ENCODE measurements at places on chromosomes 7 and 10.

- no peak for DNase-seq
Observed at GRCh38 chr10:108556186-108556585, 1367.1 kb downstream of the XPNPEP1 start.

- DNase-seq, result no peak
Observed at GRCh38 chr7:46494441-46494840, 573.4 kb upstream of the IGFBP3 start.

- peak; percentile 65 for DNase-seq
Observed at GRCh38 chr7:116809636-116810266, 52.6 kb upstream of the CAPZA2 start.

- DNase-seq, result no peak
Observed at GRCh38 chr10:67606572-67606971, 89.4 kb downstream of the CTNNA3 start.

- no peak for DNase-seq
Observed at GRCh38 chr7:143171697-143172096, 11.5 kb upstream of the TAS2R39 start.

DNA sequence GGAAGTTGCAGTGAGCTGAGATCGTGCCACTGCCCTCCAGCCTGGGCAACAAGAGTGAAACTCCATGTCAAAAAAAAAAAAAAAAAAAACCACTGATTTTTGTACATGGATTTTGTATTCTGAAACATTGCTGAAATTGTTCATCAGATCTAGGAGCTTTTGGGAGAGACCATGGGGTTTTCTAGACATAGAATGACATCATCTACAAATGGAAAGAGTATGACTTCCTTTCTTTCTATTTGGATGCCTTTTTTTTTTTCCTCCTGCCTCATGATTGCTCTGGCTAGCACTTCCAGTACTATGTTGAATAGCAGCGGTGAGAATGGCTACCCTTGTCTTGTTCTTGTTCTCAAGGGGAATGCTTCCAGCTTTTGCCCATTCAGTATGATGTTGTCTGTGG, 89.1 kb downstream of the ANLN start:
- no peak for DNase-seq

DNA sequence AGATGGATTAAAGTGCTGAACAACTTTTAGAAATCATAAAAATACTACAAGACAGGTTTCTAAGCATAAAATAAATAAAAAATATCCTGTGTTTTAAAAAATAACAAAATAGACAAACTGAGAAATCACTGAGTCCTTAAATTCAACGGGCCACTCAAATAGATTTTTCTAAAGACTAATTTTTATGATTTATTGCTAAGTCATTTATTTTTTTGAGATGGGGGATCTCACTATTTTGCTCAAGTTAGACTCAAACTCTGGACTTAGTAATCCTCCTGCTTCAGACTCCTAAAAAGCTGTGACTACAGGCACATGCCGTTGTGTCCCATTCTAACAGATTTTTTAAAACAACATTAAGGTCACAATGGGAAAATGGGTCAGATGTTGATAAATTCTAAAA, 121.0 kb upstream of the THSD7A start:
- no peak for DNase-seq

DNA sequence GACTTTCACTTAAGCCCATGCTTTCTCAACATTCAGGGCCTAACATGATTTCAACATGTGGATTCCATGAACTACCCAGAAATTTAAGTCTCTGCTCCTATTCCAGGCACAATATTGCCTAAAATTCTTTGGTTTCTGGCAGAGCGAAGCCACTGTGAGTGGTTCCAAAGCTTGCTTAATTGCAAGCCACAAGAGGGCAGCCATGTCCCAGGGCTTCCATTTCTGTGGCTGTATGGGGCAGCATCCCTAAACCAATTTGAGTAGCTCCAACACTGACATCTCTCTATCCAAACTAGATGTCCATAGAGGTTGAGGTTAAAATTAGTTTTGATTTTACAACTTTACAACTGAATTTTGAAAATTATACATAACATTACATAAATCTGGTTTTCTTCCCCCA, 56.3 kb upstream of the MDFIC start:
- peak; percentile 73 for DNase-seq

DNA sequence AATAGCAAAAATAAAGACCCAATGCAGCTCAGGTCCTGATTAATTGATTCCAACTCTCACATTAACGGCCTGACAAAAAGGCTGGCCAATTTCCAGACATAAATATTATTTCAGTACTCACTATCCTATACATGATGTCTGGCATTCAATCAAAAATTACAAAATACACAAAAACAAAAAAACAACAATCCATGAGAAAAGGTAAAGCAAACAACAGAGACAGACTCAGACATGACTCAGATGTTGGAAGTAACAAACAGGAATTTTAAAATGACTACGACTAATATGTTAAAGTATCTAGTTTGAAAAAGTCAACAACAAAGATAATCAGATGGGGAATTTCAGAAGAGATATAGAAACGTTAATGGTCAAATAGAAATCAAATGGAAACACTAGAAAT, 152.8 kb downstream of the AMPH start:
- no peak for DNase-seq

DNA sequence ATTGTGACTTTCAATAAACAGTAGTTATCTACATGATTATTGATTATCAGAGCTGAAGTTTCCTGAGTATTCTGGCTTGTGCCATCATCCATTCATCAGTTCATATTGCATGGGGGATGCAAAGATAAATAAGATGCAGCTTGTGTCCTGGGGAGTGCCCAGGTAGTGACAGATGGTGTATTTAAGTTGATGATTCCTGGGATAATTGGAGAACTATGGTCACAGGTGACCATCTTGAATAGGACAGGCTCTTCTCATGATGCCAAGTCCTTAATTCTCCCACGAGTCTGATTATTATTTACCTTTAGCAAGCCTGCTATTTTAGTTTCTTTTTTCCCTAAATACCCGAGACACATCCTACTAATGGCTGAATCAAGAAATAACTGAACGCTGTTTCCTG, 64.9 kb downstream of the PLPP4 start:
- no peak for DNase-seq

- DNase-seq, result no peak
Observed at GRCh38 chr7:372932-373791, 83.2 kb downstream of the FOXL3 start.

GRCh38 chr7:113142385-113143119, 24.2 kb upstream of the SMIM30 start:
- peak; percentile 50 for DNase-seq

DNA sequence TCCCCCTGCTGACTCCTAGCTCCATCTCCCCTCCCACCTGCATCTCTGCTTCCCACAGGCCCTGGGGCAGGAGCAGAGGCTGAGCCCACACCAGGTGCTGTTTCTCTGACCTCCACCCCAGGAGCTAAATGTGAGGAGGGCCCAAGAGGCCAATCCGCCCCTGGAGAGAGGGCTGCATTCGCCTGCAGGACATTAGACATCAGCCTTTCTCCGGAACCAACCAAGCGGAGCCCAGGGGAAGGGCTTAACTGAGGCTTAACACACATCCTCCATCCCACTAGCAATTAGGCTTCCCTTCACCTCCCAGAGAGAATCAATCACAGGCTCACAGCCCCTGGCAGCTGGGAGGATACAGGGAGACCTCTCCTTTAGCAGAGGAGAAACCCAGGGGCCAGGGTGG, 50.5 kb downstream of the SH3PXD2A start:
- no peak for DNase-seq

DNA sequence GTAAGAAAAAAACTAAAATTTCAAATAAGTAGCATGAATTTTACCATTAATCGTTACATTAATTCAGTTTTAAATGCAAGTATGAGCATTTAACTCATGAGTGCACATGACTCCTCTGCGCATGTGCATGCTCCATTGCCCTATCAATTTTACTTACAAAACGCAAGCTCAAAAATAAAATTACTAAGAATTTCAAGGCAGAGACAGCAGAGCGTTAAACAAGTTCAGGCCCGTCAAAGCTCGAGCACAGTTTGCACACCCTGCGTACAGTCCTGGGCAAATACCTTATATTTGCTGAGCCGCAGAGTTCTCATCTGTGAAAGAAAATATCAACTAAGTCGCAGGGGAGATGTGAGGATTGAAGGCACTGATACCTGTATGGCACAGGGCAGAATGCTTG, 373.6 kb downstream of the BBS9 start:
- no peak for DNase-seq

DNA sequence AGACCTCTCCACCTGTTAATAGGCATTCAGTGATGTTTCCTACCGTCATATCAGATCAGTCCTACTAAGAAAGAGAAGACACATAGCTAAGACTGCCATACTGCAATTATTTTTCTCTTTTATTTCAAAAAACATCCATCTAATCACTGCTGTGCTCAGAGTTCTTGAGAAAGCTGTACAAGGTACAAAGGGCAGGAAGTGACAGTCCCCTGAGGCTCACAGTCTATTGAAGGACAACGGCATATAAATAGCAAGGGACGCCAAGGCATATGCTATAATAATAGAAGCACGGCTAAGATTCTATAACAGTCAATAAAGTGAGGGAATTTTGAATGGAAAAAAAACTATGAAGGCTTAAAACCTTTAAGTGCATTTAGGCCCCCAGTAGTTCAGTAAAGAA, 415.3 kb upstream of the NRP1 start:
- DNase-seq, result no peak

GRCh38 chr7:24880886-24881285, 99.1 kb downstream of the OSBPL3 start:
- DNase-seq, result no peak

- no peak for DNase-seq
Observed at GRCh38 chr7:1104516-1105179, 16.7 kb downstream of the GPER1 start.

GRCh38 chr10:33381451-33382215, 47.2 kb upstream of the NRP1 start:
- no peak for DNase-seq

DNA sequence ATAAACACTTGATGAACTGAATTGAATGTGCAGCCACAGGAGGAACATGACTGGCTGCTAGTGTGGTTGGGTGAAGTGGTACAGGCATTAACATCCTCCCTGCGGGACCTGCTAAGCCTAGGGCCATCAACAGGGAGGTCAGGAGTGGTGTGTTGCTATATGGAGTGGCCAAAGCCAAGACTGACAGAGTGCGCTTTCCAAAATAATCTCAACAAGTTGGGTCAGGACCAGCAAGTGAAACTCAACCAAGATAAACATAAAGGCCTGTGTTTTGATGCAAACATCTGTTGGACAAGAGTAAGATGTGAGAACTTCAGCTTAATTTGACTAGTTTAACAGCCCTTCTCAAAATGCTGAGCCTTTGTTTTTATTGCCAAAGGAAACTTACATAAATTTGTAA, 97.7 kb downstream of the WDFY4 start:
- DNase-seq, result no peak

GRCh38 chr10:132869621-132870020, 72.7 kb downstream of the CFAP46 start:
- DNase-seq, result no peak

DNA sequence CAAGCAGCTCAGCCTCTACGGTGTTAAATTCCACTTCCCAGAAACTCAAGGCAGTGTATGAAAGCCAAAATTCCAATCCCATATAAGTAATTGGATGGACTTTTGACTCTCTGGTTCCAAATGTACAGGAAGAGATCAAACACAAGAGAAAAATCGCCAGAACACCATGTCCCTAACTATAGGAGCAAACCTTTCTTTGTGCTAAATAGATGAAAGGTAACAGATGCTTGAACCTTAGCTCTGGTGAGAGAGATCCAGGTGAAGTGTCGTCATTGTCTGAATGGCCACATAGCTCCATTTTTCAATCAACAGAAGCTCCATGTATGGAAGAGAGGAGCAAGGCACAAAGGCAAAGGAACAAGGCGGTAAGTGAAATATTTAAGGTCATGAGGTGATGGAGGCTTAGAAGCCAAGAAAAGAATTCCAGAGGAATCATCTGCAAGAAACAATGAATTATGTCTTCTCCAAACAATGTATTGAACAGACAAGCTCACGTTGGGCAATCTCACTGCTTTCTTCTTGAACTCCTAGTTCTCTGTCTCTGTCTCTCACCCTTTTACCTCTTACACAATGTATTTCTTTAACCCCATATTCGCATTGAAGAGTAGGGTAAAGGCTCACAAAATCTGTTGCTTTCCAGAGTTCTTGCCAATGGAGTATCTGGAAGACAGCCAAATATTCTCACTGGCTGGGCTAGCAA, 585.1 kb downstream of the GATA3 start:
- DNase-seq, result no peak

GRCh38 chr7:51229620-51230323, 86.8 kb downstream of the COBL start:
- no peak for DNase-seq

- no peak for DNase-seq
Observed at GRCh38 chr10:36003031-36003600, 361.0 kb upstream of the FZD8 start.

DNA sequence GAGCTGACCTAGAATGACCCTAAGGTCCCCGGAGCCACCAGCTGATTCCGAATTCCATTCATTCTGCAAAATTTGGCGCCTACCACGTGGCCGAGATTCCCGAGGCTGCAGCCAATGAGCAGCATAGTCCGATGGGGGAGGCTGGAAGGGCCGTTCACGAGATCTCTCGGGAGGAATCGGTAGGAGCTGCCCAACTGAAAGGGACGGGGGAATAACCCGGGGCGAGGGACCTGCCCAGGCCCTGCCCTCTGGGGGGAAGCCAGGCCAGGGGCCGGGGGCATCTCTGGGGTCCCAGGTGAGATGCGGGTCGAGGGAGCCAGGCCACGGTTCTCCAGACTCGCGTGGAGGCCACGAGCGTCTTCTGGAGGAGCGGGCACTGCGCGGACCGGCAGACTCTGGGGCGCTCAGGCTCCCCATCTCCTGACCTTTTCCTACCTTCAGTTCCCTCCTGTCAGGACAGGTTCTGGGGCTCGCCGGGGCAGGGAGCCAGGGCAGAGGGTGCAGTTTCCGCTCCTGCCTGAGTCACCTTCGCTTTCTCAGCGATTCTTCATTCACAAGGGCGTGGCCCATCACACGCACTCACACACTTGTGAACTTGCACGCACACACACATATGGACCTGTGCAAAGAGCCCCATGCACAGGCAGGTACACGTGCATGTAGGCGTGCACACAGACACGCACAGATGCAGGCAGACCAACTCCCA, 173.4 kb downstream of the RNF216 start:
- no peak for DNase-seq

DNA sequence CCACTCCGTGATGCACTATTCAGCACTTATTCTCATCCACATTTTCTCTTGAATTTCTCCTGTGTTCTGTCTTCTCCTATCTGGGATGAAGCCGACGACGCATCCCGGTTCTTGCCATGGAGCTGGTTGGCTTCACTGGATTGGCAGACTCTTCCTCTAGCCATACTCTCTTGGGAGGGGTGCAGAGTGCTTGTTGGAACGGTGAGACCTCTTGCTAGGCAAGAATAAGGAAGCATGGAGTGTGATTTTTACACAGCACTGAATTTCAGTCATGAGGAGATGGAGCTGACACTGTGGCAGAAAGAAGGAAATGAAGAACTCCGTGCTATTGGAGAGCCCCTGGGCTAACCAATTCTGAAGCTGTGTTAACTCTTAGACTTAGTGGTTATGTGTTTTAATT, 28.2 kb upstream of the ZNF32 start:
- peak; percentile 12 for DNase-seq

DNA sequence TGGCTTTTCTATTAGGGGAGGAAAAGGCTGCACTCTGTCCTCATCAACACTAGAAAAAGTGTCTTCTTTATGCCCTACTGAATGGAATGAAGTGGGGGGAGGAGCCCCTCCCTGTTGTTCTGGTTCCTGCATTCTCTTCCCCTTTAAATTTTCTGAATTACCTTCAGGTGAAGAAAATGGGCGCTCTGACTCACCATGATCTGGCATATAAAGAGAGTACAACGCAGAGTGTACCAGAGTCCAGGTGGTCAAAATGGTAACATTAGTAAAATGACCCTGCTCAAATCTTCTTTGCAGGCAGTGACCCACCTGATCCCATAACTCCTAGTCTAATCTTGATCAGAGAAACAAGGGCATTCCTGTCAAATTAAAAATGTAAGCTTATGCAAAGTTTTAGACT, 80.7 kb downstream of the THSD7A start:
- DNase-seq, result no peak
